Ascending aorta (tissue), 2 donors: ENCODE measurements at places on chromosomes 12 and 14. TPM values are rescaled to one million over a fixed set of nuclear protein-coding genes. Genes with fewer than 3 reads are reported as not detected.

Gene PRR4
- not detected for total RNA-seq

Gene USP44
- 5.7 TPM for total RNA-seq

Gene CEBPE
- not detected for total RNA-seq

Gene GPX2
- total RNA-seq = not detected

- H3K4me1 ChIP-seq = no peaks in the 10 kb centered on the region
- no peak for DNase-seq
- H3K4me3 ChIP-seq = no peak overlapping the region
- no peaks in the 10 kb centered on the region for H3K27me3 ChIP-seq
- no peak overlapping the region for H3K27ac ChIP-seq
Measured at GRCh38 chr12:80861641-80862378, 75.9 kb downstream of the LIN7A start.

DNA sequence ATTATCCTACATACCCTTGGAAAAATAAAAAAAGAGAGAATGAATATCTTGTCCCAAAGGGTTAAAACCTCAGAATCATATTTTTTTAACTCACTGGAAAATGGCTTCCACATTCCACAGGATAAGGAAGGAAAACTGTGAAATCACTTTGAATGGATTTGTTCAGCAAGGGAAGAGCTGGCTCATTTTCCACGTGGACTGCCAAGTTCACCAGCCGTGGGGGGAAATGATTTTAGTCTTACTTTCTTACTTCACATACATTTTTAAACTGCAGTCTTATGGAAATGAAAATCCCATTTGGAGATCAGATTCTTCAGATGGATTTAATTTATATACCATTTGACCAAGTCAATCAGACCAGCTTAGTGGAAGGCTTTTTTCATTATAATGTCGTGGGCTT, 29.9 kb upstream of the AEBP2 start:
- peak overlapping the region; percentile 86 for H3K27ac ChIP-seq
- no peak overlapping the region for H3K4me3 ChIP-seq

- H3K4me1 ChIP-seq = peaks cover 13% of the 10 kb centered on the region
- H3K27me3 ChIP-seq = no peaks in the 10 kb centered on the region
- no peaks in the 10 kb centered on the region for H3K36me3 ChIP-seq
- H3K27ac ChIP-seq = no peak overlapping the region
- DNase-seq = peak; percentile 16
Measured at GRCh38 chr14:69720912-69721311, 46.0 kb upstream of the SRSF5 start.

- H3K27ac ChIP-seq = peak overlapping the region; percentile 83
- peaks cover 44% of the 10 kb centered on the region for H3K4me1 ChIP-seq
- no peaks in the 10 kb centered on the region for H3K27me3 ChIP-seq
- DNase-seq = no peak
- H3K36me3 ChIP-seq = no peaks in the 10 kb centered on the region
- H3K4me3 ChIP-seq = no peak overlapping the region
Measured at GRCh38 chr12:75784591-75784990, 247.0 kb downstream of the PHLDA1 start.

DNA sequence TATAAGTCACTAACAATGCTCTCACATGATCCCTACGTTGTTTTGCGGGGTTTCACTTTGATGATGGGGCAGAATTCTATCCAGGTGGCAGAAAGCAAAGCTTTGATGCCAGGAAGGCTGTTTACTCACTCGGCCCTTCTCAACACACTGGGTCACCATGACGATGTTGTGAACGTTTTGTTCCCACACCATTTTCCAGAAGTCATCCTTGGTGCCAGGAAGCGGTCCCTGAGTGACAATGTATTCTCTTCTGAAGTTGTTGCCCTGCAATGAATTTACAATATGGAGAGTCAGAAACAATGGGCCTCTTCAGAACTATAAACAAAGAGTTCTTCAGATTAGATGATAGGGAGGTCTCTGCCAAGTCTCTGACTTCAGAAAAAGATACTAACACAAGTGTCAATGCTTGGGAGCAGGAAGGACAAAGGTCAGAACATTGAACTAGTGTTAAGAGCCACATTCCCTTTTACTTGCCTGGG, 101.3 kb downstream of the PTPRB start:
- no peak for DNase-seq
- no peaks in the 10 kb centered on the region for H3K27me3 ChIP-seq
- H3K4me1 ChIP-seq = no peaks in the 10 kb centered on the region
- no peak overlapping the region for H3K27ac ChIP-seq

DNA sequence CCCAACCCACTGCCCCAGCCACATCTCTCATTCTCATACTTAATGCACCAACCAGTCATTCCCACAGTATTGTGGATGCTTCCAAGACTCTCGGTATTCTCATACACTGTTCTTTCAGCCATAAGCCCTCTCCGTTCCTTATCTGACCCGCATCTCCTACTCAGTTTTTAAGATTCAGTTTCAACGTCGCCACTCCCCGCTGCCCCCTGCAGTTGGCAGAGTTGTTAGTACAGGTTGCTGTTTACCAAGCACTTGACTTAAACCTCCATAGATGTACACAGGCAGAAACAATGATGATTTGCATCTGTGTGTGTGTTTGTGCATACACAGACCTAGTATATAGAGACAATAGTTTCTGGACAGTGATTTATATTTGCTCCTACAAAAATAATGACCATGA, 40.2 kb downstream of the PAH start:
- no peak overlapping the region for H3K27ac ChIP-seq
- H3K36me3 ChIP-seq = no peaks in the 10 kb centered on the region
- no peaks in the 10 kb centered on the region for H3K4me1 ChIP-seq

- no peaks in the 10 kb centered on the region for H3K4me1 ChIP-seq
- H3K27ac ChIP-seq = no peak overlapping the region
- DNase-seq = no peak
- no peaks in the 10 kb centered on the region for H3K36me3 ChIP-seq
Measured at GRCh38 chr12:101902641-101903040, 25.3 kb downstream of the DRAM1 start.

DNA sequence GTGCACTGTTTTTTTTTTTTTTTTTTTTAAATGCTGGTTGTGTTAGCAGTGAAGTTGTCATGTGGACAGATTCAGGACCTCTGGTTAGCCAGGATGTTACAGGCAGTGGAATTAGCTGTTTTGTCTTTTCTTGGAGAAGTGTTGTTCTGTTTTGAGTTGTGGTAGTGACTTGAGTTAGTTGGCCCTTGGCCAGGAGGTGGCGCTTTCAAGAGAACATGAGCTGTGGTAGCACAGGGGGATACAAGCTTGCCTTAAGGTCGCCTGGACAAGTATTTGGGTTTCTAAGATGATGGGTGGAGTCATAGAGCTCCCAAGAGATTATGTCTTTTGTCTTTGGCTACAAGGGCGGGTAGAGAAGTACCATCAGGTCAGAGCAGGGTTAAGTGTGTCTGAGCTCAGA, 33.3 kb upstream of the CCDC198 start:
- no peaks in the 10 kb centered on the region for H3K36me3 ChIP-seq
- H3K27me3 ChIP-seq = no peaks in the 10 kb centered on the region
- H3K4me1 ChIP-seq = no peaks in the 10 kb centered on the region
- no peak for DNase-seq
- H3K4me3 ChIP-seq = no peak overlapping the region

DNA sequence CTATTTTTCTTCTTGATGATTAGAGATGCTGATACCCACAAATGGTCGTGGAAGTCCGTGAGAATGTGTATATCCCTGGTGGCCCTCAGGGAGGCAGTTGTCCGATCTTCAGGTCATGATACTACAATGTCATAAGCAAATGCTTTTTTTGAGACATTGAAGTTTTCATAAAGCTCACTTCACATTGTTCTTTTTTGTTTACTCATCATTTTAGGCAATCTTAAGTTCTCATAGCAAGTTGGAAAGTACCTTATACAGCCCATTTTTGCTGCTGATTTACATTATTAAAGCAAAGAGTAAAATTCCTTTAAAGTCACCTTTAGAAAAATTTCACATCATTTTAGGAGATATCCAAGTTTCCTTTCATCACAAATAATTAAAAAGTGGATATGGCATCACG, 90.0 kb upstream of the CCDC196 start:
- DNase-seq = no peak
- H3K36me3 ChIP-seq = no peaks in the 10 kb centered on the region
- H3K27me3 ChIP-seq = no peaks in the 10 kb centered on the region
- no peak overlapping the region for H3K27ac ChIP-seq
- no peaks in the 10 kb centered on the region for H3K4me1 ChIP-seq
